ENCODE measurements at places on chromosomes 2 and 18.

DNA sequence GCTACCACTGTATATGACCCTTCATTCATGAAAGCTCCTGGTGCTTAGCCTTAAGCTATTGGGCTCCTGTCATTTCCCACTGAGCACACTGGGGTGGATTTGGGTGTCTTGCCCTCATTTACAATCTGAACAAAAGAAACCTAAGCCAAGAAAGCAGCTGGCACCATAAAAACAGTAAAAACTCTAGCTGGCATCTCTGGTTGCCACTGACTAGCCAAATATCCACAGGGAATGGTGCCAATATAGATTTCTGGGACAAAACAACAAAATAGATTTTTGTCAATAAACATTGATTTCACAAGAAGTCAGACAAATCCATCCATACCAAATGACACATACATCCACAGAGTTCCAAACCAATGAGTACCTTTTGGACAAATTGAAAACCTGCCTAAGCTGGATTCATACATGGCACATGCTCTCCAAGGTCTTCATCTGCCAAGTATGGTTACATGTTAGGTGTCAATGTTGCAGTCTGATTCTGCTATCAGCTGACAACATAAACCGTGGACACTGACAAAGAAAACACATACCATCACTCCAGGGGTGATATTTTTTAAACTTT is 1081.5 kb upstream of the ZEB2 start:
- DNase-seq: no peak

DNA sequence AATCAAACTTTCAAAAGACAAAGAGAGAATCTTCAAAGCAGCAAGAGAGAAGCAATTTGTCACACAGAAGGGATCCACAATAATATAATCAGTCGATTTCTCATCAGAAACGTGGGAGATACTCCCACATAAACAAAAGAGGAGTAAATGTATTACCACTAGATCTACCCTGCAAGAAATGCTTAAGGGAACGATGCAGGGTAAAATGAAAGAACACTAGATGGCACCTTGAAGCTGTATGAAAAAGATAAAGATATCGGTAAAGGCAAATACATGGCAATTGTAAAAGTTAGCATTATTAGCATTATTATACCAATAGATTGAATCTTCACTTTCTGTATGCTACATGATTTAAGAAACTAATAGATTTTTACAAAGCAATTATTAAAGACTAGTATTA is 677.0 kb downstream of the SUCLG1 start:
- DNase-seq: no peak

GRCh38 chr2:295090-295489 is 7.2 kb upstream of the ALKAL2 start:
- DNase-seq: no peak

GRCh38 chr2:71528749-71529148 is 75.4 kb downstream of the DYSF start:
- DNase-seq: no peak

DNA sequence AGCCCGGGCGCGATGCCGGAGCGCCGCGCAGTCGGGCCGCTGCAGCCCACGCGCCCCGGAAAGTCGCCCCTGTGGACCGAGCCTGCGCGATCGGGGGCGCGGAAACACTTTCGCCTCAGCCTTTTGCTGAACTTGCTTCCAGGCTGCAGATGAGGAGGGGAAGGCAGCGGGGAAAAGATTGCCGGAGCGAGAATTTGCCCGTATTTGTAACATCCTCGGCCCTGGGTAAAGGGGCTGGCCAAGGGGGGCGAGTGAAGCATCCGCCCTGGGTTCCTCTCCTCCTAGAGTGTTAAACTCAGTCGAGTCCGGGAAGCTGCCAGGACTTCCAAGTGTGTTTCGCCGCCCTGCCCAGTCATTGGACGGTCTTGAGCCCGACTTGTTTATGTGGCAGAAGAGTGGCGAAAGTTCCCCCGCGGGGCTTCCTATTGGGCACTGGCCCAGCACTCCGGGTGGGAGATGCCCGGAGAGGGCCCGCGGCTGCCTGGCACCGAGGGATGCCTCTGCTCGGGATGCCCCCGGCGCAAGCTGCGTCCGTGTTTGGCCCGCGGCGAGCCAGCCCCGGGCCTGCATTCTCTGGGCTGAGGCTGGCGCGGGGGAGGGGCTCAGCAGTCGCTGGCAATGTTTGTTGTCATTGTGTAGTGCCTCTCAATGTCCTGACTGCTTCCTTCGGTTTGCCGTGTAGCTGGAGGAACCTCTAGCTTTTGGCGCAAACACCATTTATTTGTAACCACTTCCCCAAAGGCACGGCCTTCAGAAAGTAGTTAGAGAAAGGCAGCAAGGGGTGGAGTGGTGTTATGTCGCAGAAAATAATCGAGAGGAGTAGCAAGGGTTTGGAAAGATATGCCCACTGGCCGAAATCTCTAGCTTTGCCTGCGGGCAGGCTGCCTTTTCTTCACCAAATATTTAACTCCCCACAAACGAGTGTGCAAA is 1.1 kb downstream of the CYBRD1 start:
- DNase-seq: no peak

DNA sequence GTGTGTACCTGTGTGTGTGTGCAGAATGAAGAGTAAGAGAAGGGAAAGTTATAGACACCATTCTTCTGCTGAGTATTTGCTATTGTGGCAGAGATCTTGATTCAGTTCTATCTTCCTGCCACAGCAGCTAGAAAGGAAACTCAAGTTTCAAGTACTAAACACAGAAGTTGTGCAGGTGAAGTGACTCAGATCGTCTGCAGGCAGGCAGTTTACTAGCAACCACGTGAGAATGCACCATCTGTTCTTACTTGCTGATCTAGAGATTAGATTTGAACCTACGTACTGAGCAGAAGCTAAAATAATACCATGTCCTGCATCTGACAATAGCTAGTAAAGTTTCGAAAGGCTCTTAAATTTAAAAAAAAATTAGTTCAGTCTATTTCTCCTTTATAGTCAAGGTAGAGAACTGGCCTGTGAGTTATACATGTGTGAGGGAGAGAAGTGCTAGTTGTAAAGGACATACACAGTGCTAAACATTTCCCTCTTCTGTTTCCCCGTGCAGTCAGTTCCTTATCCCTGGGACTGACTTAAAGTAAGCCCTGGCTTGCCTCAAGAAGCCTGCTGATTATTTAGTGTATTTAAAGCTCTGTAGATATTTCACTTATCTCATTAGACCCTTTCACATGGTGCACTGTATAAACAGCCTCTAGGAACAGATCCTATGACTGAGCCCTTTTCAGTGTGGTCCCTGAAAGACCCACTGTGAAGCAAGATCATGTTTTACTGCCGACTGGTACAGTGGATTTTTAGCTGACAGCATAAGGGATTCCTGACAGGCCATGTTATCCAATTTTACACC is 45.0 kb downstream of the SLC38A11 start:
- no peak for DNase-seq

DNA sequence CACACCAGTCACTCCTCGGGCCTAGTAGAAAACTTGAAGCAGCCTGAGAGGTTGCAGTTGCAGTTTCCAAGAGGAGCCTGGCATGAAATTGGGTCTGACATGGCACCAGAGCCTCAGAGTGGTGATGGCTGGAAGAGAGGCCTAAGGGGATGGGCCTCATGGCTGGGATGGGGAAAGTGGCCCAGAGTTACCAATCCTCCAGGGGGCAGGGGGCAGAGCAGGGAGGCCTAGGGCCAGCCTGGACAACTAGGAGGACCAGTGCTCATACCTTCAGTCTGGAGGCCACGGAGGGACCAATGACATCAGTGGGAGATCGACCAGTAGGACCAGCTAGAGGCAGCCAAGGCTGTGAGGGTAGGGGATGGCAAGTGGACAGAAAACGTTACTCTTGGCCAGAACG is 15.1 kb upstream of the ADCY3 start:
- no peak for DNase-seq

DNA sequence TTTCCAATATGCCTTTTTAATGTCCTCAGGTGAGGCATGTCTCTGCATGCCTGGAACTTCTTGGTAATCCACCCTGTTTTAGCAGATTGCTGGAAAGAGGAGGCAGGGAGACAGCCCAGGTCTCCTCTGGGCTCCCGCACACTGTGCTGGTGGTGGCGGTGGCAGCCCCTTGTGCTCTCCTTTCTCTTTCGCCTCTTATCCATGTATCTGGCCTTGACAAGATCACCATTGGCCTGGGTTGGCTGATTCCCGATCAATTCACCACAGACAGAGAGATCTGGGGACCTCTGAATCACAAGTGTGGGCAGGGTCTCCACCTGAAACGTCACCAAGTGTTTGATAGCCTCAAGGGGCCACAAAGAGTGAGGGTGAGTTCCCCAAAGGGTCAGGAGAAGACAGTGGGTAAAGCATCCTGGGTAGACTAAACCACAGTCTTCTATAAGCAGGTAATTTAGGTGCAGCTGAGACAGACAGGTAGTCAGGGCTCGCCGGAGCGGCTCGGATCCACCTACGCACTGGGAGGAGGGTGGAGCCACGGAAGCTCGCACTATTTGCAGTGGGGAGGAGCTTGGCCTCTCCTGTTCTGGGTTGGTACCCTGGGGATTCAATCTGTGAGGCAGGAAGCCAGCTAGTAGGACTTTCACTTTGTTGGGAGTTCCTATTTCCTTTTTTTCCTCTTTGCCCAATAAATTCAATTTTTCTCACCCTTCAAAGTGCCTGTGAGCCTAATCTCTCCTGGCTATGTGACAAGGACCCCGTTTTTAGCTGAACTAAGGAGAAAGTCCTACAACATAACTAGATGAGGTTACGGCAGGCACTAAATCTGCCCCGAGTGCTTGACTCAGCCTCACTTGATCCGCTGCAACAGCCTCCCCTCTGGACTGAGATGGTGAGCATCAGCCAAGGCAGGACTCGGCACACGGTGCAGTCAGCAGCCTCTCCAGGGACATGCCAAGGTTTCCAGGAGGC is 57.6 kb downstream of the SLC4A3 start:
- DNase-seq: peak; percentile 4

DNA sequence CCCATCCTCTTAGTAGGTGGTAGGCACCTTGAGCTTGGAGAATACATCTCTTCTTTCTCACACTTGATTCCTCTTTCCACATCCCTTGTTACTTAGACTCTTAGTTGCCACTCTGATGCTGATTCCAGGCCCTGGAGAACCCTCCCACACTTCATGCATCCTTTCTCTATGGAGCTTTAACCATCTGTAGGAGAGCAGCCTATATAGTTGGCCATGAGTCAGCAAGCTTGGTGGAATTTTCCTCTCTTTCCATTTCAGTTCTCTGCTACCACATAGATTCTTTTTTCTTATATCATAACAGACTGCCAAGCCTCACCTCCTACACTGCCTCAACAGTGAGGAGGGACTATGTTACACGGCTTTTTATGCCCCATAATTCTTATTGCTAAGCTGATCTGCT is 851.6 kb upstream of the CDH2 start:
- DNase-seq: no peak

GRCh38 chr2:181198183-181198864 is 217.9 kb downstream of the UBE2E3 start:
- DNase-seq: no peak

GRCh38 chr2:20106746-20107145 is 55.3 kb upstream of the LAPTM4A start:
- no peak for DNase-seq

GRCh38 chr2:119387381-119388129 is 20.8 kb downstream of the DBI start:
- DNase-seq: no peak

GRCh38 chr2:47070920-47071824 is 83.9 kb downstream of the STPG4 start:
- DNase-seq: no peak

DNA sequence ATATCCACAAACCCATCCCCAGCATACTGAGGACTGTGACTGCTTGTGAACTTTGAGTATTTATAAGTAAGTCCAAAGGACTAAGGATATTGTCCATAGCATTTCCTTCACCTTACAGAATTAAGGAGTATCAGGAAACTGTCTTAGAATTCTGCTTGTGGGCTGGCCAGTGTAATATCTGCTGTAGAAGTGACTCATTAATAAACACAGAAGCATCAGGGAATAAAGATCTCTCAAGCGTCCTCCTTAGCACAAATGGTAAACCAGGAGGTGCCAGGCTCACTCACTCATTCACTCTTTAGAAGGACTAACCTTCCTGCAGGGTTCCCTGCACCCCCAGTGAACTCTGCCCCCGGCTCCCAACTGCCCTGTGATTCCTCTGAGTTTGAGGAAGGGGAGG is 31.0 kb downstream of the CCDC68 start:
- no peak for DNase-seq

GRCh38 chr2:74011246-74011645 is 26.5 kb downstream of the TET3 start:
- DNase-seq: no peak

- no peak for DNase-seq
These were observed 172.8 kb downstream of the VAPA start for GRCh38 chr18:10086458-10087210.

- no peak for DNase-seq
These were observed 43.9 kb downstream of the RTN4 start for GRCh38 chr2:55006306-55006705.

- no peak for DNase-seq
These were observed 2.5 kb upstream of the FAP start for GRCh38 chr2:162245781-162246180.

DNA sequence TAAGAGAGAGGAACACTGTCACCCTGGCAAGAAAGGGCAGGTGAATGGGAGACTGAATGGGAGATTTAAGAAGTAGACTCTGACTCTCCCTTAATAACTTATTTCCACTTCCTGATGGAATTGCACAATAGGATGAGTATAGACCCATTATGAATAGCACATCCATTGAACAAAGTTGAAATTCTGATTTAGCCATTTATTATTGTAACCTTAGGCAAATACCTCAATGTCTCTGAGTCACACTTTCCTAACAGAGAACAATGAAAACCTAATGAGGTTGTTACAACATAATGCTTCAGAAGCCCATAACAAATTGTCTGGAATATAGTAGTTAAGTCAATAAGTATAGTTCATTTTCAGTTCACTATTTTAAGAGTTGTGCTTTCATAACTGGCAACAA is 78.9 kb downstream of the NRXN1 start:
- DNase-seq: no peak

DNA sequence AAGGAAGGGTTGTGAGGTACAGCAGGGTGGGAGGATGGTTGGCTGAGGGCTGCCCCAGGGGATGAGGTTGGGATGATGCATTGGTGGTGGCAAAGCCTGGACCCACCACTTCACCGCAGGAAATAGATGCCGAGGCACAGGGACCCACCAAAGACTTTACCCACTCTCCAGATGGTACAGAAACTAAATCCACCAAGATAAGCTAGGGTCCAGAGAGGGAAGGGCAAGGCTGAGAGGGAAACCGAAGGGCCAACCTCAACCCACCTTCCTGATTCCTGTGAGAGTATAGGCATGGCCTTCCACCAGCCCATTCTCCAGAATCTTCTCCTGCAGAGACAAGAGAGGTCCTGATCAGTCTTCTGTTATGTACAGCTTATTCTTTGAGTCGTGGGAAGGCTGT is 18.1 kb downstream of the CAPN14 start:
- no peak for DNase-seq

DNA sequence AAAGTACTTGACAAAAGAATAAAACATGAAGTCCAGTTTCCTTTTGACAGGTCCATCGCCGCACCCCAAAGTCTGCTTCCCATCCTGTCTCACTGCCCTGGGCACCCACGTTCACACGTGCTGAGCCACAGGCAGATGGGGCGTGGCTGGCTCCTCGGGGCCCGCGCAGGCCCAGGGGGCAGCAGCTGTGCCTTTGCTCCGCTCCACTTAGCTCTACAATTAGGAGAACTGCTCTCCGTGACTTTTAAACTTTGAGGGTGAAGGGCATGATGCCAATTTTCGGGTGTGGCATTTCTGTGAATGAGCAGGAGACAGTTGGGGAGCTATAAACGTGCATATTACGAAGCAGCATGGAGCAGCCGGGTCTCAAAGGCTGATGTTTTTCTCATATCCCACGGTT is 152.4 kb downstream of the TDRD15 start:
- no peak for DNase-seq

GRCh38 chr2:221500501-221501209 is 71.4 kb downstream of the EPHA4 start:
- DNase-seq: no peak

GRCh38 chr18:26135548-26135947 is 1.9 kb downstream of the PSMA8 start:
- DNase-seq: no peak
